ENCODE measurements at places on chromosomes 1 and 21.

DNA sequence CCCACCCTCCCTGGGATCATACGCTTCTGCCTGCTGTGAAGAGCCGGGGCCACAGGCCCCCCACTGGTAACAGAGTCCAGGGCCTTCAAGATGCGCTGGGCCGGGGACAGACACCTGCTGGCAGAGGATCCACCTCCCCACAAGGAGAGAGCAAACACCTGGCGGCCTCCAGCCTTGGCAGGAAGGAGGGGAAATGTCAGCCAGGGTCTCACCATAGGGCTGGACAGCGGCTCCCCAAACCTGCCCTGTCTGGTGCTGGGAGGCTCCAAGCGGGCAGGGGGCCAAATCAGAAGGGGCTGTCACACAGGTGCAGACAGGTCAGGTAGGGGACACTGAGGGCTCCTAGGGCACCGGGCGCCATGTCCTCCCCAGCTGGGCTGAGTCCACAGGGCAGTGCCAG lies 58.9 kb downstream of the KCNAB2 start:
- no peak for DNase-seq

GRCh38 chr21:36504067-36505058 lies 24.4 kb upstream of the CLDN14 start:
- no peak for DNase-seq

DNA sequence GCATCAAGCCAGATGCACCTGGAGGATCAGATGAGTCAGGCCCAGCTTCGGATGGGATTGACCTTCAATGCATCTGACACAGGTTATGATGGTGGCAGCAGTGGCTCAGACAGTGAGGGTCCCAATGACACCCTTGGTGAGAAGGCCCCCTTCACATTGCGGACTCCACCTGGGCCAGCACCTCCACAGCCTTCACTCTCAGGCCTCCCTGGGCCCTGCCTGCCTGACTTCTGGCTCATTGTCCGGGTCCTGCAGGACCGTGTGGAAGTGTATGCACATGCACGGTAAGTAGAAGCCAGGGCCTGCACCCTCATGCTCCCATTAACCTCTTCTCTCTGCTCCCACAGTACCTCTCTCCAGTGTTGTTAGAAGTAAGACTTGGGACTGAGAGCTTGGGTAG lies 20.8 kb downstream of the HYI start:
- DNase-seq: no peak

GRCh38 chr1:23895082-23895481 lies 18.1 kb downstream of the CNR2 start:
- DNase-seq: no peak

GRCh38 chr1:196180847-196181593 lies 427.2 kb downstream of the KCNT2 start:
- DNase-seq: peak; percentile 83

DNA sequence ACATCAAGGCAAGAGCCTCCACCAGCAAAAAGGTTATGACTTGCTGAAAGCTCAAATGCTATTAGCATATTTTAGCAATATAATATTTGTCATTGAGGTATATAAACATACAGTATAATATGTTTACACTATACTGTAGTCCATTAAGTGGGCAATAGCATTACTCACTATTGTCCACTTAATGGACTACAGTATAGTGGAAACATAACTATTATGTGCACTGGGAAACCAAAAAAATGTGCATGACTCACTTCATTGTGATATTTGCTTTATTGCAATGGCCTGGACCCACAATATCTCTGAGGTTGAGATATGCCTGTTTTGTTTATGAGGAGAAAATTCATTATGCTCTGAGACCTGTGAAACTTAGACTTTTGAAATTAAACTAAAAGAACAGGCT lies 300.0 kb downstream of the BARHL2 start:
- no peak for DNase-seq

DNA sequence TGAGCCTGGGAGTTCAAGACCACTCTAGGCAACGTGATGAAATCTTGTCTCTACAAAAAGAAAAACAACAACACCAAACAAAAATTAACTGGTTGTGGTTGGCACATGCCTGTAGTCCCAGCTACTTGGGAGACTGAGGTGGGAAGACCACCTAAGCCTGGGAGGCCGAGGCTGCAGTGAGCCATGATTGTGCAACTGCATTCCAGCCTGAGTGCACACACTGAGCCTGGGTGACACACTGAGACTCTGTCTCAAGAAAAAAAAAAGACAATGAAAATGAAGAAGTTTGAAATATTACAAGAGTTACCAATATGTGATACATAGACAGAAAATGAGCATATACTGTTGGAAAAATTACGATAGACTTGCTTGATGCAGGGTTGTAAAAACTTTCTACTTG lies 31.9 kb downstream of the PDC start:
- no peak for DNase-seq

- DNase-seq: no peak
Measured at GRCh38 chr1:203675596-203676347, 49.1 kb downstream of the ATP2B4 start.

DNA sequence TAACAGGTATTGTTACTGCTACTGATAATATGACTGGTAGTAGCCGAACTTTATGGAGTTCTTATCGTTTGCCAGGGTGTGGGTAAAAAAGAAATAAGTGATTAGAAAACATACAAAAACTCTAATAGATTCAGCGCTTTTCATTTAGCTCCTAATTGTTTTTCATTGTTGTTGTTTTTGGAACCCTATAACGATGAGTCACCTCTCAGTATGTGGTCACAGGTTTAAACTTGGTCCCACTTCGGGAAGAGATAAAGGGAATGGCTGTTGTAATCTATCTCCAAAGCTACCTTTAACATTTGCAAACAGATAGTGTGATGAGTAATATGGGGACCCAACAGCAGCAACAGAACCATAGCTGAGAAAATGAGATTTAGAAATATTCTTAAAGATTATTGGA lies 62.7 kb upstream of the BCL10 start:
- DNase-seq: no peak

DNA sequence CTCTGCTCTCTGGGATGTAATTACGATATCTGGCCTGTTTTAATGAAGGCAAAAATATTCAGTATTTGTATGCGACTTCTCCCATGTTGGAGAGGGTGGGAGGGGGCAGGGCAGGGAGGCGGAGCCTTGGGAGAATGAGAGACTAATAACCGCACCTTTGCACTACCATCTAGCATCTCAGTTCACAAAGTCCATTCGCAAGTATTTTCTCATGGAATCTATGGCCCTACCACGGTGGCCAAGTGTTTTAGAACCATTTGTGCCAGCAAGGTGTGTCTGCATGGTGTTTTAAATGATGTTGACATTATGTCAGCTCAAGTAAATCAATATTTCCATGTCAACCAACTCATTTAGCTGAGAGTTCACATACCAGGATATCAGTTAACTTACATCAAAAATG lies 14.3 kb upstream of the BLACAT1 start:
- DNase-seq: no peak

- DNase-seq: no peak
Measured at GRCh38 chr1:76140227-76140626, 65.7 kb downstream of the ST6GALNAC3 start.

DNA sequence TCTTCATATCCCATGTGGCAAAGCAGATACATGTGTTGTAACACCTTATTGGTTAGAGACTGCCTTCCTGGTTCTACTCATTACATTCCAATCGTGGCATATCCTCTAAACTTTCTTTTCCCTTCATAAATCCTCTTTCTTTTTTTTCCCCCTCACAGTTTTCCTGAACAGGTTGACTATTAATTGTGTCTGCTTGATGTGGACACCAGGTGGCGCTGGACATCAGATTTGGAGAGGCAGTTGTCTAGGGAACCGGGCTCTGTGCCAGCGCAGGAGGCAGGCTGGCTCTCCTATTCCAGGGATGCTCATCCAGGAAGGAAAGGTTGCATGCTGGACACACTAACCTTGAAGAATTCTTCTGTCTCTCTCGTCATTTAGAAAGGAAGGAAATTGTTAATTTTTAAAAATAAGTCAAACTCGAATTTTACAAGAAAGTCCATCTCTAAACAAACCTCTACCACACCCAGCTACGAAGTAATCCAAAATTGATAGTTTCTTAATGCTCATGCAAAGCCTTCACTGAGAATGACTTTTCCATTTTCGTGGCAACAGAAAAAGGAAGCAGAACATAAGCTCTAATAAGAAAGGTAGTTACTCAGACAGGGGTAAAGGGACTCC lies 59.4 kb upstream of the ASB17 start:
- DNase-seq: peak; percentile 72

- DNase-seq: no peak
Measured at GRCh38 chr21:37368541-37369279, 2.1 kb downstream of the DYRK1A start.
